Kasumi-1 (cell line): ENCODE measurements at places on chromosomes 11 and 22.

DNA sequence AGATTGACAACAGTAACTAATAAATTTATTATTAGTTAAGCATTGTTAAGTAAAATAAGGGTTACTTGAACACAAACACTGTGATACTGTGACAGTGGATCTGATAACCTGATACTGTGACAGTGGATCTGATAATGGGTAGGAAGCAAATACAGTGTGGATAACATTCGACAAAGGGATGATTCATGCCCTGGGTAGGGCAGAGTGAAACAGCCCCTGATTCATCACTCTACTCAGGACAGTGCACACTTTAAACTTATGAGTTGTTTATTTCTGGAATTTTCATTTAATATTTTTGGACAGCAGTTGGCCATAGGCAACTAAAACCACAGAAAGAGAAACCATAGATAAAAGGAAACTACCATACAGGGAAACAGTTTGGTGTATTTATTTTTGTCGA, 60.8 kb upstream of the CTSC start:
- DNase-seq, result no peak

- DNase-seq, result peak; percentile 85
These were observed 68.5 kb upstream of the IGLL5 start for GRCh38 chr22:22818861-22819855.

- no peak for DNase-seq
These were observed 23.8 kb downstream of the NPTXR start for GRCh38 chr22:38820020-38820419.

GRCh38 chr22:17130199-17130598, 9.0 kb upstream of the TMEM121B start:
- DNase-seq, result no peak

DNA sequence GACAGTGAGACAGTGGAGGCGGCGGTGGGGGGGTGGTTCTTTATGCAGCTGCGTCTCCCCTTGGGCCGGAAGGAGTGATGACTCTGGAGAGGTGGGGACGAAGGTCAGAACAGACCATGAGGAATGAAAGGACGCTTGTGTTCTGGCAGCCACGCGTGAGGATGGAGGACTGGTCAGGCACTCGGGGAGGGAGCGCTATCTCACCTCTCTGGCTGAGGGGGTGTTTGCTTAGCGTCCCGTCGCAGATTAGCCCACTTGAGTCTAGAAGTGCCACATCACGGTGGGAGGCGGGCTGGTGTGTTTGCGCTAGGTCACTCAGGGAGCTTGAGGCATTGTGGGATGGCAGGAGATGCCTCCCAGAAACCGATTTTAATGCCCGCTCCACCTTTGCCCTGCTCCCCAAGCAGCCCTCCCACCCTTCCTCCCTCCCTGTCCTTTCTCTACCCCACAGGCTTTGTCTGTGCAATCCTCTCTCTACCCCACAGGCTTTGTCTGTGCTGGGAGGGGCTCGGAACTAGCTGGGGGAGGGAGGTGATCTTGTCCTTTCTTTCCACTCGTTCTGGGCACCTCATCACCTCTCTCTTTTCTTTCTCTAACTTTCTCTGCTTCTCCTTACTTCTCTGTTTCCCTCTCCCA, 97.8 kb downstream of the PKNOX2 start:
- DNase-seq, result no peak
